T-helper 2 cell (primary cell): ENCODE measurements at places on chromosomes 13 and 19.

- no peak for DNase-seq
Measured at GRCh38 chr13:101115762-101116171, 300.5 kb downstream of the NALCN start.

GRCh38 chr13:41492432-41493260 is 35.3 kb downstream of the RGCC start:
- peak; percentile 66 for DNase-seq

DNA sequence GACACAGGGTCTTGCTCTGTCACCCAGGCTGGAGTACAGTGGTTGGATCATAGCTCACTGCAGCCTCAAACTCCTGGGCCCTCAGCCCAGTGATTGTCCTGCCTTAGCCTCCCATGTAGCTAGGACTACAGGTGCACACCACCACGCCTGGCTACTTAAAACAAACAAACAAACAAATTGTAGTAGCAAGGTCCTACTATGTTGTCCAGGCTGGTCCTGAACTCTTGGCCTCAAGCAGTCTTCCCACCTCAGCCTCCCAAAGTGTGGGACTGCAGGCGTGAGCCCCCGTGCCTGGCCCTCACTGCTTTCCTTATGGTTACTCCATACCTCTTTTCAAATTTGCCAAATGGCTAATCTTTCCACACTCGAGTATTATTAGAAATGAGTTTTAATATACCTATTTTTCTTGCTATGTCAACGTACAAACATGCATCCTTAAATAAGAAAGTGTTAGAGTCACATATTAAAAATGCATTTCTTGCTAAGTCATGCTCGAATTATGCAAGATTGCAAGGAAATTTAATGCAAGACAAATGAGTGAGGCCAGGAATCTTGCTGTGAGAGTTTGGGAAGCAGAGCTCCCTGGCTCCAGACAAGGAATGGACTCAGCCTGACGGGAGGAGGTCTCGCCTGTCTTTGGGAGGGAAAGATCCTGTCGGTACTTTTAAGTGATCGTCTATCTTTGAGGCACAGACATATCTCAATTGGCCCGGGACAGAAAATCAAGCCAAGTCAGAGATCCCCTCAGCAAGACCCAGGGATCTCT is 39.4 kb downstream of the RFX2 start:
- DNase-seq: no peak

DNA sequence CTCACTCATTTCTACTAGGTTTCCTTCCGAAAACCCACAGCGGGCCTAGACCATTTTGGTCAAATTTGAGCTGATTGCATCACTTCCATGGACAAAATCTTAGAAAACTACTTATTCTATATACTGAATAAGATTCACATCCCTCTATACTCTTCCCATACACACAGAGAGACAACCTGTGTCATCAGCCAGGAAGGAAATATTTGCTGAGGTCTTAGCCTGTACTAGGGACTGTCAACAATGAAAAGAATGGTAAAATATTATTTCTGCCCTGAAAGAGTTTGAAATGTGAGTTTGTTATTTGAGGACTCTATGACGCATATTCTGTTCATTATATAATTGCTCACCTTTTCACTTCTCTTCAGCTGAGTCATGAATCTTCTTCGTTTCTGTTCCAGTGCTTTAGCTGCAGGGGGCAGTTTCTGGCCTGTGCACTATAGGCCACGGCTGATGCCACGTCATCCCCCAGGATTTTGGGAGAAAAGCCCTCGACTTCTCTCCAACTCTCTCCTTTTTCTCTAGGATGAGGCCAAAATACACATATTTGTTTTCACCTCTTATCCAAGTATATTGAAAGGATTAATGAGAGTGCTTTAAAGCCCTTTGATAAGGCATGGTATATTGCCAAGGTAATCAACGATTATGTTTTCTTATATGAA is 47.7 kb downstream of the GSX1 start:
- no peak for DNase-seq

GRCh38 chr13:30654430-30654829 is 36.7 kb downstream of the USPL1 start:
- DNase-seq: peak; percentile 10

DNA sequence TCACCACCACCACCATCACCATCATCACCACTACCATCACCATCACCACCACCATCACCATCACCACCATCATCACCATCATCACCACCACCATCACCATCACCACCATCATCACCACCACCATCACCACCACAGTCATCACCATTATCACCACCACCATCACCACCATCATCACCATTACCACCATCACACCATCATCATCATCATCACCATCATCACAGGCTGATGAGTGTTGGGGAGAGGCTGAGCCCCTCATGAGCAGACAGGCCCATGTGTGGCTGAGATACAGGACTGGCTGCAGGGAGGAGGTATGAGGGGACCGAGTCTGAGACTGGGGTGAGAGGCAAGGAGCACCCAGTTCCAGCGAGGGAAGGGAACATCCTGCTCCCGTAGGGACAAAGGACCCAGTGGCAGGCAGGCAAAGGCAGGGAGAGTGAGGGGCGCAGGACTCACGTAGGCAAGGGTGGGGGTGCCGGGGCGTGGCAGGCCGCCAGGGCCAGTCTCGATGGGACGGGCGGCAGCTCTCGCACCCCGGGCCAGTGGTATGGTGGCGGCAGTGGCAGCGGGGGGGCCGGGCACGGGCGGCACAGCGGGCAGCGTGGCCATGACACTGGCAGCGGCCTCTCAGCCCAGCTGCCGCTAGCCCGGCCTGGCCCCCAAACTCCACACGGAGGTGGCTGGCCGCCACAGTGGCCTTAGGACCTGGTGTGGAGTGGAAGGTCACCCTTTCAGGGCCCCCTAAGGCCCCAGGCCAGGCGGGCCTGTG is 2.7 kb downstream of the NTN5 start:
- DNase-seq: no peak

- DNase-seq: no peak
Measured at GRCh38 chr13:68160466-68160865, 930.3 kb upstream of the PCDH9 start.

GRCh38 chr13:60790620-60791019 is 393.6 kb downstream of the TDRD3 start:
- no peak for DNase-seq

DNA sequence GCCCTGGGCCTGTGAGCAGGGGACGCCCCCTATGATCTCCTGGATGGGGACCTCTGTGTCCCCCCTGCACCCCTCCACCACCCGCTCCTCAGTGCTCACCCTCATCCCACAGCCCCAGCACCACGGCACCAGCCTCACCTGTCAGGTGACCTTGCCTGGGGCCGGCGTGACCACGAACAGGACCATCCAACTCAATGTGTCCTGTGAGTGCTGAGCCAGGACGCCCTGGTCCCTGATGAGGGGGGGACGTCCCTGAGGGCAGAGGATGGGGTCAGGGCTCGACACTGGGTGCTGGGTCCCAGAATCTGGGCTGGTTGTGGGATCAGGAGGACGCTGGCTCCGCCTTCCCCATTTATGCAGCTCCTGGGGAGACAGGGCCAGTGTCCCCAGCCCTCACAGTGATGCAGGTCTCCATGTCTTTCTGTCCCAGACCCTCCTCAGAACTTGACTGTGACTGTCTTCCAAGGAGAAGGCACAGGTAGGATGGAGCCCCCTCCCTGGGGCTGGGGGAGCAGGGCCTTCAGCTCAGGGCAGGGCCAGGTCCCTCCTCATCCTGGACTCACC is 2.5 kb downstream of the SIGLEC7 start:
- DNase-seq: no peak

GRCh38 chr19:49058562-49058961 is 1.0 kb upstream of the CGB7 start:
- DNase-seq: no peak

DNA sequence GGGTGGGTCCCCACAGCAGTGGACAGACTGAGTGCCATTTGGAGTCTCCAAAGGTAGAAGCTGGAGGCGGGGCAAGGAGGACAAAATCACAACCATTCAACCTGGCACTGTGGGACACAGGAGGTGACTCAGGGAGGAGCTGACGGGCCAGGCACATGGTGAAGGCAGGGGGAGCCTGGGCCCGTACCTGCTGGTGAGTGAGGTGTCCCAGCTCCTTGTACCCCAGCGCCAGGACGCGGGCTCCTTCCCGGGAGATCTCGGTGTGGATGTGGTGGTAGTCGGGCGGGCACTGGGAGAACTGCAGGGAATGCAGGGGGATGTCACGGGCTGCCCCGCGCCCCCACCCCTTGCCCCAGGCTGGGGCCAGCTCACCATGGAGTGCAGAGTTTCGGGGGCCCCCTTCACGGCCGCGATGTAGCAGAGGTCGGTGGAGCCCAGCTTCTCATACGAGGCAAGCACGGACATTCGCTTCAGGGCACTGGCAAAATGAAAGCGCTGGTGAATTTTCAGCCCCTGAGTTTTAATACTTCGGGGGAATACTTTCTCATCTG is 9.8 kb downstream of the ATP13A1 start:
- DNase-seq: no peak

- DNase-seq: no peak
Measured at GRCh38 chr13:30033681-30034457, 183.5 kb upstream of the UBL3 start.

DNA sequence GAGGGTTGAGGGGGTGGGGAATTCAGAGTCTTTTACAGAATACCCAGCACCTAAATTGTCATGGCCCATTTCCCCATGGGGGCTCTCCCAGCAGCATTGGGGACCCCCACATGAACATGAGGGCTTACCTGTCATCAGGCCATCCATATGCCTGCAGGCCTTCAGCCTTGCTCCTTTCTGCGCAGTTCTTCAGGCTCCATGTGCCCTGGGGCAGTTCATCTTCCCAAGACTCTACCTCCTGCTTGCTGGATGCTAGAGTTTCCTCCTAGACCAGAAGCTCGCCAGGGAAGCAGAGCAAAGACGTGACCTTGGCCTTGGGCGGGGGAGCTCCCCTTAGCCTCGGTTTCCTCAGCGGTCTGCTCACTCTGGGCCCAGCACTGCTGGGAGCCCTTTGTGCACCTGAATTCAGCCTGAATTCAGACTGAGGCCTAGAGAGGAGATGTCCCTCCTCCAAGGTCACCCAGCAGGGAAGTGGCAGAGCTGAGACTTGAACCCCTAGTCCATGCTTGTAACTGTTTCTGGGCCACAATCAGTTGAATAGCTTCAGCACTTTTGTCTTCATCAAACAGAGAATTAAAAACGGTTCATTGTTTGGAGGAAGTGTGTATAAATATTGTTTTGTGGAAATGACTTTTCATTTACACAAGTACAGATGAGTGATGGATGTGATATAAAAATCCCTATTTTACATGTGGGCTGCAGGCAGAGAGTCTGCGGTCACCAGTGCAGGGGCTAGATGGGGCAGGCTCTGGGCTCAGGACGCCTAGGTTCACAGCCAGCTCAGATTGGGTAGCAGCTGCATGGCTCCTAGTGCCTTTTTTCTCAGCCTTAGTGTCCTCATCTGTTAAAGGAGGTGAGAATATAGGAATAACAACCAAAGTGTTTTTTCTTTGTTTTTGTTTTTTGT is 9.5 kb downstream of the PPP5C start:
- no peak for DNase-seq

DNA sequence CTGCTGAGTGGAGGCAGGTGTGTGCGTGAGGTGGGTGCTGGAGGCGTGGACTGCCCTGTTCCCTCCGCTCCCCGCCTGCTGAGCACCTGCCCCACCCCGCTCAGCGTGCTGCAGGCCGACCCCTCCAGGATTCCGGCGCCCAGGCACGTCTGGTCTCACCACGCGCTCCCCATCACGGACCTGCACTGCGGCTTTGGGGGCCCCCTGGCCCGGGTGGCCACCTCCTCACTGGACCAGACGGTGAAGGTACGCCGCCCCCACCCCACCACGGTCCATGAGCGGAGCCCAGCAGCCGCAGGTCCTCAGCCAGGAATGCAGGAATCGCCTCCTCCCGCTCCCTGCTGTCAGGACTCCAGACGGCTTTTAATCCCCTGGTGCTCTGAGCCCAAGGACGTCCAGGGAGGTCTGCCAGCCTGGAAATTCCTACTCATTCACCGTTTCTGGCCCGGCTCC is 6.0 kb downstream of the WDR18 start:
- DNase-seq: no peak

DNA sequence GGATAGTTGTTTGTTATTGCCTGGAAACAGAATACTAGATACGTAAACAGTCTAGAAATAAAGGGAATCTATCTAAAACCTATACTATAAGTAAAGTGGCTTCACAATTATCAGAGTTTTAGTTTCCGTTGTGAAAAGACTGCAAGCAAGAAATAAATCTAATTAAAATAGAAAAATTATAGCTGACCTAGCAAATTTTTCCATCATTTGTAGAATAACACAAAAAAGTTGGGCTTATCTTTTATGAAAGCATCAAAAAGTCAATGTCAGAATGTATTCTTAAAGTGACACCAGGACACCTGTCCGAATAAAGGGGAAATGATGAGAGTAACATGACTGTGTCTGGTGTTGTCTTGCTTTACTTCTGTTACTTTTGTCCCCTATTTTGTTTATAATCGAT is 1248.9 kb upstream of the MIR17HG start:
- no peak for DNase-seq

GRCh38 chr19:1826557-1827521 is 14.8 kb upstream of the ATP8B3 start:
- DNase-seq: no peak

DNA sequence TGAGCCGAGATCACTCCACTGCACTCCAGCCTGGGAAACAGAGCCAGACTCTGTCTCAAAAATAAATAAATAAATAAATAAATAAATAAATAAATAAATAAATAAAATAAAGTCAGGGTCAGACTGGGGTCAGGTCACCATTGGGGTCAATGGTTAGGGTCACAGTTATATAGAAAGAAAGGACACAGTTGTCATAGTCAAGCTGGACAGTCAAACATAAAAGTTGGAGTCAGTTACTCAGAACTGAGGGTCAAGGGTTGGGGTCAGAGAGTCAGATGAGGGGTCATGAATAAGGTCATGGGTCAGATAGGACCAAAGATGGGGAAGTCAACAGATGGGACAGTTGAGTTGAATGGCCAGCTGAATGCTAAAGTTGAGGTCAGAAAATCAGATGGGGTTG is 16.7 kb upstream of the EPOR start:
- DNase-seq: no peak

DNA sequence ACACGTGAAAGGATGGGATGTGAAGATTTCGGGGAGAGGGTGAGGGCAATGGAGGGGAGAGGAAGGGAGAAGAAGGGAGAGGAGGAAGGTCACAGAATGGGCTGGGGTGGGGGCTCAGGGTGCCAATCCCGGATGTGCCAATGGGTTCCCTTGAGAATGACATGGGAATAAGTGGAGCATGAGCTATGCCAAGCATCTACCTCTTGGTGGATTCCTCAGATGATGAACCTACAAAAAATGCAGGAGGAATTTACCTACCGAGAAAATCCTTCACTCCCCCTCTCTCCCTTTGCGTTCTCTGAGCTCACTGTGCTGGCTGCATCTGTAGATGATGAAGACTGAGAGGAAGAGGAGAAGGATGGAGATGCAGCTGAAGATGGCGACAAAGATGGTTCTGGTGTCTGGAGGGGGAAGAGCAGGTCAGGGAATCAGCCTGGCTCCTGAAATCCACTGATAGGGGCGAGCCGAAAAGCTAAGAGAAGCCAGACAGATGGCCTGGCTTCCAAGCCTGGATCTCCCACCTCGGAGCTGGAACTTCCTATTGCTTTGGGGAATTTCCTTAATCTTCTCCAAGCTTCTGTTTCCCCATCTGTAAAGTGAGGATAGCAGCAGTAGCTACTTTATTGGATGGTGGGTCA is 21.6 kb downstream of the VSTM1 start:
- no peak for DNase-seq
